ENCODE measurements at places on chromosomes 1 and 21.

GRCh38 chr1:31373056-31373896, at the start of gene FABP3:
Gene FABP3, minus strand, starts transcription at chr1:31373076. Its CDS starts 62 bp downstream, at chr1:31373014.
- no peak for DNase-seq

GRCh38 chr1:234108921-234109320, 204.4 kb downstream of the SLC35F3 start:
- DNase-seq = no peak

DNA sequence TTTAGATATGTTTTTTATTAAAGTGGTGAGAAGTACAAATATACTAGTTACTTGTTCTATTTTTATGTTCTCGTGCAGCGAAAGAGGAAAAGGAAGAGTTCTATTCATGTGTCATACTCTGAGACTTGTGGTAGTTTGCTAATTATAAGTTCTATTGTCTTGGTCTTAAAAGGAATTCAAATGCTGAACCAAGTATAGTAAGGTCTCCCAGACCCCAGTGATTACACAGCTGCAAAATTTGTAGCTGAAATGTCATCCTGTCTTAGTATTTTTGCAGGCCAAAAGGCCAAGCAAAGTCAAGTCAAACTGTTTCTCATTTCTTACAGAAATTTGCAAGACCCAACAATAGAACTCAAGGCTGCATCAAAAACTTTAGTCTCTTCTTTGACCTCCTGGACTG, 268.7 kb downstream of the CHRM3 start:
- no peak for DNase-seq

DNA sequence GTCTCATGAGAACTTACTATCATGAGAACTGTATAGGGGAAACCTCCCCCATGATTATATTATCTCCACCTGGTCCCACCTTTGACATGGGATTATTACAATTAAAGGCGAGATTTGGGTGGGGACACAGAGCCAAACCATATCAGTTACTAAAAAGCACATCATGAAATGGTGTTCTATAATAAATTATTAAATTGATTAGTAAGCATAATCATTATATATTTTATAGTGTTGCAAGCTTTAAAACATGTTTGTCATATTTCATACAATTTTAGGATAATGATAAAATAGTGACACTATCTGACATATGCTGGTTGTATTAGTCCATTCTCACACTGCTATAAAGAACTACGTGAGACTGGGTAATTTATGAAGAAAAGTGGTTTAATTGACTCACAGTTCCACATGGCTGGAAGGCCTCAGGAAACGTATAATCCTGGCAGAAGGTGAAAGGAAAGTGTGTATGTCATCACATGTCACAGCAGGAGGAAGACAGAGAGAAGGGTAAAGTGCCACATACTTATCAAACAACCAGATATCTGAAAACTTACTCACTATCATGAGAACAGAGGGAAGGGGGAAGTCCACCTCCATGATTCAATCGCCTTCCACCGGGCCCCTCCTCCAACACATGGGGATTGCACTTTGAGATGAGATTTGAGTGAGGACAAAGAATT, 539.2 kb upstream of the OLFM3 start:
- no peak for DNase-seq

- DNase-seq = no peak
Measured at GRCh38 chr1:41890825-41891198, 27.9 kb downstream of the HIVEP3 start.

GRCh38 chr1:184878002-184878401, 96.3 kb downstream of the NIBAN1 start:
- DNase-seq = no peak

DNA sequence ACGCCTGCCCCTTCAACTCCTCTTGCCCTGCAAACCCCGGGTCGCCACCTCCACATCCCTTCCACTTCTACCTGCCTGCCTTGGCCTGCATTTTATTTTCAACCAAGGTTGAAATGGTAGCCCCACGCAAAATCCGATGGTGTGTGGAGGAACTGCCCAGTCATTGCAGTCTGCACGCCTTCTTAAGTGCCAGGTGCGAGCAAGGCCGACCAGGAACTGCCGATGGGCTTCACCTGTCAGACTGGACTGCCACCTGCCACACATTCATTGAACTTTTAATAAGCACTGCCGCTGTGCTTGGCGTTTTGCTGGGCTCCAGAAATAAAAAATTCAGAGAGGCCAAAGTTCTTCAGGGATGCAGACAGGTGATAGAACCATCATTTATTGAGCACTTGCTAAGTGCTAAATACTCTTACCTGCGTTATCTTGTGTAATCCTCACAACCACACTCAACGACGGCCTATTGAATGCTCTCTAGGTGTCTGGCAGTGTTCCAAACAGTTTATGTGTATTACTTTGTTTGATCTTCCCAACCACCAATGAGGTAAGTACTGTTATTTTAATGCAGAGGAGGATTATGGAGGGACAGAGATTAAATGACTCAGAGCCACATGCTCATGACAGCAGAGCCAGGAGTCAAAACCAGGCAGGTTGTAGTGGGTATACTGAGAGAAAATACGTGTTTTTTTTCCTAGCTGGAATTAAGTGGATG, 36.2 kb downstream of the CACHD1 start:
- no peak for DNase-seq

DNA sequence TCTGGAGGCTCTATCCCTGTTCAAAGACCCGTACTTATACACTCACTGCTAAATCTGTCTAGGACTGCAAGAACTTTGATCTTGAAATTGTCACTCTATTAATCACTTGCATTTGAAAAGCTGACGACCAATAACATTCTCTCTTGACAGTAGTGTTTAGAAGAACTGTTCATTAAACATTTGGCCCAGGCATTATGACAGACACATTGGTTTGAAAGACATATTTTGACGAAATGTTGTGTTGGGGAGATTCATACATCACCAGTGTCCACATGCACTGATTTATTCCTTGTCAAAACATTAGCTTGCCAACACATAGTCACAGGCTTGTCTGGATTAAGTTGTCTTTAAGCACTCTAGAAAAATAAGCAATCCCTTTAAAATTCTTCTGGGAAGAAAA, 951.3 kb downstream of the ADGRL2 start:
- no peak for DNase-seq

GRCh38 chr1:7644961-7645750, 125.9 kb upstream of the VAMP3 start:
- DNase-seq = no peak

DNA sequence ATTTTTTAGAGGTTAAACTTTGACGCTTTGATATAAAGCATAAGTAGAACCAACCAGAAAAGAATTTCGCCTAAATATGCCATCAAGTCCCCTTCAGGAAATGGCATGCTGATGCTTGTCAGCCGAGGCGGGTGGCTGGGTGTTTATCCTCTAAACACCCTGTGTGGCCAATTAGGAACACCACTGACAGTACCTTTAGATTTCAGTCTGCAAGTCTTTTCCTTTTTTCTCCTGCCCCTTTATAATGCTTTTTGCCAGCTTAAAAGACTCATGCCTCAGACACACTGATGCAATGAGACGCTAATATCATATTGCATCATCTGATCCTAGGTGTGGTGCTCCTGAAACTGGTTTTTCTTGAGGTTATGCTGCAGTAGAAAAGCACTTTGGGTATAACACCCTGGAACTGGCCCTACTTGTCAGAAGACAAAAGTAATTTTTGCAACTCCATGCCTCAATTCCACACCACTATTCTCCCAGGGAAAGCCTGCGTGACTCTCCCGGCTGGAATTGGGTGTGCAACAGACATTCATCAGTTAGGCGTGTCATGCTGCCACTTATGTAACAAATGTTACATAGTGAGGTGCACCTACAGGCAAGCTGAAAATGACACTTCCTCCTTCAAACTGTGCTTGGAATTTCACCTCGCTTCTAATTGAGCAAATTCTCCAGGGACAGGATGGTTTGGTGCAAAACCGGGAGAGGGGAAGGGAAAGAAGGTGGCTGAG, 2.0 kb upstream of the RCC2 start:
- peak; percentile 36 for DNase-seq

DNA sequence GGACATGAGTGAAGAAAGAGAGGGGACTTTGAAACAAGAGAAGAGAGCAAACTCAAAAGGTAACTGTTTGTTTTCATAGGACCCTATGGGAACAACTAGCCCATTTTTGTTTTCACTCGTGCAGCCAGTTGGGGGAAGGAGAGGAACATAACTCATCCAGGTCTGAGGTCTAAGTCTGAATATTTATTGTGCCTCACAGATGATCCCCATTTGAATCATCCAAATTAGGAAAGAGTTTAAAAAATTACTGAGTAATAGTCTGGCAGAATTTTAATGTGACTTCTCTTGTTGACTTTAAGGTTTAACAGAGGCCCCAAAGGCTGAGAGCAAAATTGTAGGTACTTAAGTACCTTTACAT, 10.4 kb upstream of the TSPAN2 start:
- DNase-seq = no peak

GRCh38 chr1:6106321-6106731, 60.6 kb downstream of the KCNAB2 start:
- DNase-seq = no peak

DNA sequence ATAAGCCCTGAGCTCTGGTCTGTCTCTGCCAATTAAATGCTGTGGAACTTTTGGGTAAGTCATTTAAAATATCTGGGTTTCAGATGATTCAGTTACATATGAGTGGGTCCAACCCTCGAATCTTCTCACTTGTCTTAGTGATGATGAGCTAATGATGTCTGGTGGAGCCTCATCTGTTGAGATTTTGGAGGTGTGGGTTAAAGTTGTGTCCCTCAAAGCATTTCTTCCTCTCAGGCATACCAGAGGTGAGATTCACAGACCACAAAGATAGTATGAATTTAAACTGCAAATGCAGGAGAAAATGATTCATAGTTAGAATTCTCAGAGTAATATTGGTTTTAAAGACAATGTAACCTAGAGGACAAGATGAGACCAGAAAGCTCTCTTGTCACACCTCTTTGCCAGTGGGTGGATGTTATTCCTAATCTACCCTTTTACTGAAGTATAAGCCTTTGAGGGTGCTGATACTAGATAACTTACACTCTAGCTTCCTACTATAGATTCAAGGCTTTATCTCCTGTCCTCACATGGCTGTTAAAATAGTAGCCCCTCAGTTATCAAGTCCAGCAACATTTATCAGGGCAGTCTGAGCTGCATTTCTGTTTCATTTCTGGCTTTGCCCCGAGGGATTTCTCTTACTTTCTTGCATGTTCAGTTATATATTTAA, 90.7 kb downstream of the MT1HL1 start:
- DNase-seq = no peak

DNA sequence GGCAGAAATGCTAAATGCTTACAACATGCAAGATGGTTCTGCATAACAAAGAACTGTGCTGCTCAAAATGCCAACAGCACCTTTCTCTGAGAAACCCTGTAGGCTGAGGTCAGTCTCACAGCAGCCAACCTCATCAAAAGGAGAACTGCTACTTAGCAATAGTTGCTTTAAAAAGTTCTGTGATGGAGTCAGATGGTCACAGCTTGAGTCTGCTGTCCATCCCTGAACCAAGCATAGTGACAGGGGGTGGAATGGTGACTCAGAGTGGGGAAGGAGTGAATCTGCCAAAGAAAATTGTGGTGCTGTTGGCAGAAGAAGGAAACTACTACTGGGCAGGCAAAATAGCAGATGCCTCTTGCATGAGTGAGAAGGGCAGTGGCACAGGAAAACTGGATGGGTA, 106.0 kb upstream of the FAM78B start:
- no peak for DNase-seq

DNA sequence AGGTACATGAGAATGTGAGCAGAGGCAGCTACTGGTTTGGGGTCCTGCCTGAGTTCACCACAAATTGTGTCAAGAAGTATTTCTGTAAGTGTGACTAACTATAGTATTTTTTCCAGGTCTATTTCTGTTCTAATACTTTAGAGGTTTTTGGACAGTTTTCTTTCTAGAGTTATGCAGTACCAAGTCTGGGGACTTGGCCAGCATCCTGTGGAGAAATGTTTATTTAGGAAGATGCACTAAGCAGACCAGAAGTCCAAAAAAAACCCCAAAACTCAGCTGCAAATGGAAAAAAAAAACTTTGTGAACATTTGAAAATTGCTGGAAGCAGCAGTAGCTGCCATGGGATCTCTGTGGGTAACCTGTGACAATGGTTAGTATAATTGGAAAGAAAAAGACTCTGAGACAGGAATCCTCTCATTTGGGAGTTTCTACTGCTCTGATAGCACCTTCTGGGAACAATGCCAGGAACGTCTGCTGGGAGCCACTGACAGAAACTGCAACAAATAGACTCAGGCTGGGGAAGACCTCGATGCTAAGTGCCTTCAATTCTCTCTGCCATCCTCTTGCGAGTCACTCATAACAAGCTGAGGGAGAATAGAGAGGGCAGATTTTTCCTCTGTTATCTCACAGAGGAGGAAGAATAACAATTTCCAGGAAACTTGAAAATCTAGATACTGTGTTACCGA, 37.6 kb downstream of the OR10R2 start:
- DNase-seq = no peak

DNA sequence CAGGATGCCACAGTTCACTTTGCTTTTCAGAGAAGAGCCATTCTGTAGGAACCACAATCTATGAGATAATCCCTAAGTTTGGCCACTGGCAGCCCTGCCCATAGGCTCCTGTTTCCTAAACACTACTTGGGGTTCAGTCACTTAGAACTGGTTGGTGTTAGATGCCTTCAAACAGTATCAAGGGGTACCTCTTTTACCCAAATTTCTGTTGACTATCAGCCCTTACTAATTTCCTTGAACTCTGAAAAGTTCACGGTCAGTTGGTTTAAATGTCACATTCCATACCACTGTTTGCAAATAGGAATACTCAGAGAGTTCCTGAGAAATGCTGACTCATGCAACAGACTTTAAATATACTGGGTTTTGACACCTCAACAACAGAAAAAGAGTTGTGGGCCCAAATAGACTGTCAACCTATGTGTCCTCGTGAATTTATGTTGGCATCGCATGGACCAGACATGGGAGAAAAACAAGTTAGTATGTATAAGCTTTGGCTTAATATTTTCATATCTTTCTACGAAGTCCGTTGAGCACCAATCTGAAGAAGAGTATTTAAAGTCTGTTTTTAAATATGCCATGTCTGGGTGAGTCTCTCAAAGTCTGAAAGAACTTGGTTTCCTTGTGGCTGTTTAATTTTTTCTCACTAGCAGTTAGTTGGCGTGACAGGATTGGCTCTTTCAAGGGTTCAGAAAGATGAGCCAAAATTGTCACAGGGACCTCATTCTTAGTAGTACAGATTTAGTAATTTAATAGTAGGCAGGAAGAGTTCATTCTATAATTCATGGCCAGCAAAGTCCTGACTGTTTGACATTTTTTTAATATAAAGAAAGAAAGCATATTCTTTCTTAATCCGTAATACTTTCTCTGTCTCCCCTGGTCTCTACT, 56.5 kb upstream of the ZNF326 start:
- DNase-seq = no peak

Measured in HS-27A (cell line).